ENCODE measurements at places on chromosomes 2 and 18. TPM values are rescaled to one million over a fixed set of nuclear protein-coding genes. Genes with fewer than 3 reads are reported as not detected.

Gene CCL20
- total RNA-seq = not detected

DNA sequence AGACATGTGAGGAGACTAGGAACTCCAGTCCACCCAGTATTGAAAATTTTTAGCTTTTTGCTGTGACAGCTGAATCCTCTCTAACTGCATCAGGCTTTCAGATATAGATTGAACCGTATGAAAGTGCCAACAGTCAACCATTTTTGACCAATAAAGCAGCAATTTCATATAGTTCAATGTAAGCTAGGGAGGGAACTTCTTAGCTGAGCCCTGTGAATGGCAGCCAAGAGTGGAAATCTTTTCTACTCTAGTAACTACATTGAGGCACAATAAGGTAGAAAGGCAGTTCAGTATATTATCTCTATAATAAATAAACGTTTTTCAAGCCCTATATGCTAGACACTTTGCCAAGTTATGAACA lies 96.3 kb upstream of the TANK start:
- DNase-seq = no peak

DNA sequence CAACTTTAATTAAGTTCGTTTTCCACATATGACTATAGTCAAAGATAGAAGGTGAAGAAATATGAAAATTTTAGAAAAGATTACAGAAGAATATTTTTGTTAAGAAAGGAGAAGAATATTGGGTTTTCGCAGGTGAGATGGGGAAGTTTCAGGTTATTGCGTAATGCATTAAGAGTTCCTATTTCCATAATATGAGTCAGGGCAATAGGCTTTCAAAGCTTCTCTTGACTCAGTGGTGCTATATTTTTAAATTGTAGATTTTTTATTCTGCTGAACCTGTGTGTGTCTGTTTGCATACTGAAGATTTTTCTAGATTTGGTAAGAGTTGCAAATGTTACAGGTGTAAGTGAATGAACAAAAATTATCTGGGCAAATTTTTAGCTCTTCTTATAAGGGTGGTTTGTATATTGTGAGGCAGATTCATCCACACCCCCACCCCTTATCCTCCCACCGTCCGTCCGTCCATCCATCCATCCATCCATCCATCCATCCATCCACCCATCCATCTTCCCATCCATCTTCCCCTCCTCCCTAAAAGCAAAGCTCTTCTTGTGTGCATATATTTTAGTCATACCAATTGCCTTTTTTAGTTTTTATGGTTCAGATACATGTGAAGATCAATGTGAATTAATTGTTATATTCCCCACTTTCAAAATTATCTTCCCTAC lies 69.6 kb downstream of the MYO1B start:
- no peak for DNase-seq

DNA sequence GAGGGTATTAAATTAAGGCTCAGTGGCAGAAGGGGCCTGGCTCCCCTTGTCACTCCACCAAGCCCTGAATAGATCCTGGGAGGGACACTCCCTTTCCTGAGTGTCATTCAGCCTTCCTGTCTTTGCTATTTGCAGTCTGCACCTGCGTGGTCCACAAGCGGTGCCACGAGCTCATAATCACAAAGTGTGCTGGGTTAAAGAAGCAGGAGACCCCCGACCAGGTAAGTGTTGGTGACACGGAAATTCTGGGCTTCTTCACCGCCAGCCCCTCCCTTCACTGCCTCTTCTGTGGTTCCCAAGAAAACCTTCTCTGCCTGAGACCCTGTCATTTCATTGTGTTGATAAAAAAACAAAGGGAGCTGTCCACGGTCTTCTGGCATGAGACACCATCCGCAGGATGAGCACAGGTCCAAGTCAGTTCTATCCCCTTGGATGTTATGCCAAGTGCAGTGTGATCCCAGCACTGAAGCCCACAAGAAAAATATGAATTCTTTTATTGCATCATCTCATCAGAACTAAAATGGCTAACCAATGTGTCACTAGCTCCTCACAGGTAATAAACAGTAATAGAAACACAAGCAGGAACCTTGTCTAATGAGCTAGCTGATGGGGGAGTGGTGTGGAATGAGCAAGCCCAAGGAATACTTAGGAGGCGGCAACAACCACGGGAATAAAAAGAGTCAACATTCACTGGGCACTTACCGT lies 316.9 kb upstream of the EPAS1 start:
- no peak for DNase-seq
